Neural crest cell (in vitro differentiated cells): ENCODE measurements at places on chromosomes 13 and 19. TPM values are rescaled to one million over a fixed set of nuclear protein-coding genes. Genes with fewer than 3 reads are reported as not detected.

GRCh38 chr13:106367361-106367971 is 168.0 kb downstream of the EFNB2 start:
- no peak overlapping the region for H3K27ac ChIP-seq
- H3K27me3 ChIP-seq: no peaks in the 10 kb centered on the region

UBL3 gene
- 35.5 and 36.0 TPM in 2 replicates for total RNA-seq

TMEM143 gene
- total RNA-seq: 6.8 and 8.4 TPM in 2 replicates

DNA sequence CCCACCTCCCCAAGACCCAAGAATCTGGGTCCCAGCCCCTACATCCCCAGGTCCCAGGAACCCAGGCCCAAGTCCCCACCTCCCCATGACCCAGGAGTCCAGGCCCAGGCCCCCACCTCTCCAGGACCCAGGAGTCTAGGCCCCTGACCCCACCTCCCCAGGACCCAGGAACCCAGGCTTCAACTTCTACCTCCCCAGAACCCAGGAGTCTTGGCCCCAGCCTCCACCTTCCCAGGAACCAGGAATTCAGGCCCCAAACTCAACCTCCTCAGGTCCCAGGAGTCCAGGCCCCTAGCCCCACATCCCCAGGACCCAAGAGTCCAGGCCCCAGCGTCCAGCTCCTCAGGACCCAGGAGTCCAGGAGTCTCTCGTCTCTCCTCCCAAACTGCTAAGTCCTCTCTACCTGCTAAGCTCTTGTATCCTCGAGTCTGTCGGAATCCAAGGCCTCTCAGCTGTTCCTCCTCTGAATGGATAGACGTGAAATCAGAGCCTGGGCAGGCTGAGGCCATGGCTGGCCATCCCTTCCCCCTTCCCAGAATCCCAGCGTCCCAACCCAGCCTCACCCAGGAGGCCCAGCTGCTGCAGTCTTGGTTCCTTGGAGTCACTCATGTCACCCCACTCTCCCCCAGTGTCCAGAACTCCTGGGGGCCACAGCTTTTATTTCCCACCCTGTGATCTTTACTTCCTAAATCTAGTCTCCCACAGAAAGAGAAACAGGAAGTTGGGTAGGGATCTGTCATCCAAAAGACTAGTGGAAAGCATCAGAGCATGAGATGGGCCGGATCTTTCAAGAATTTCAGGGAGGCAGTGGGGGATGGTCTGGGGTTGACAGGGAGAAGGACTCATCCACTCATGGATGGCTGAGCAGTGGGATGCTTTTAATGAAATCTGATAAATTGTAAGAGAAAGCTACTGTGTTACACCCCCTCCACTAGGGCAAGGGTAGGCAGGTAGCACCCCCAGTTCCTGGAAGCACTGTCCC is at the start of gene CD209:
CD209 (minus strand) TSS at position 632 of the 982 bp plus-strand sequence; CDS start at position 609, 23 bp downstream.
- no peaks in the 10 kb centered on the region for H3K36me3 ChIP-seq
- no peaks in the 10 kb centered on the region for H3K4me1 ChIP-seq
- H3K27me3 ChIP-seq: peaks cover 58% of the 10 kb centered on the region
- DNase-seq: no peak
- H3K27ac ChIP-seq: no peak within 1 kb of the TSS

CAMSAP3 gene
- 10.3 and 13.7 TPM in 2 replicates for total RNA-seq

GRCh38 chr19:44735011-44735410 is 13.5 kb upstream of the BCL3 start:
- H3K36me3 ChIP-seq: no peaks in the 10 kb centered on the region
- peaks cover 42% of the 10 kb centered on the region for H3K27me3 ChIP-seq
- no peak overlapping the region for H3K27ac ChIP-seq
- no peak for DNase-seq
- H3K4me3 ChIP-seq: no peak overlapping the region

DNA sequence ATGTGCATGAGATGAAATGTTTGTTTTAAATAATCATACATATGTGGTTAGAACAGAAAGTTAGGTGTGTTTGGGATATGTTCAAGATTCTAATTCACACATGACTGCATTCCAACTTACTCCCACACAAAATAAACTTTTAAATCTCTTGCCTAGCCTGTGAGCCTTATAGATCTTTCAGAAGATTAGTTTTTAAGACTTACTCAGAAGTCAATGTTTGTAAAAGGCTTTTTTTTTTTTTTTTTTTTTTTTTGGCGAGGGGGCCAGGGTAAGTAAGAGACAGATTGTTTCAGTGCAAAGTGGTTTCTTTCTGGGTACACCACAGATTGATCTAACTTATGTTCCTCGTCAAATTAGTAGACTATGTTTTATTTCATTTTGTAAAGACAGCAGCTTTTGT is 39.1 kb downstream of the GPR180 start:
- no peak overlapping the region for H3K4me3 ChIP-seq
- no peak for DNase-seq
- peaks cover 16% of the 10 kb centered on the region for H3K36me3 ChIP-seq
- no peak overlapping the region for H3K27ac ChIP-seq

ZNF98 gene
- total RNA-seq: not detected in 2 replicates

C19orf25 gene
- total RNA-seq: 34.5 and 41.5 TPM in 2 replicates

C1QTNF9B gene
- total RNA-seq: not detected in 2 replicates

GRCh38 chr13:105996391-105997025 is 539.0 kb downstream of the EFNB2 start:
- peak overlapping the region; percentile 1 for H3K4me3 ChIP-seq
- H3K36me3 ChIP-seq: peaks cover 3% of the 10 kb centered on the region
- no peaks in the 10 kb centered on the region for H3K27me3 ChIP-seq
- no peak for DNase-seq
- peaks cover 53% of the 10 kb centered on the region for H3K4me1 ChIP-seq

CCDC61 gene
- total RNA-seq: 17.6 and 18.1 TPM in 2 replicates

U2AF1L4 gene
- total RNA-seq: 19.4 and 21.6 TPM in 2 replicates

NDUFA13 gene
- total RNA-seq: 371 and 389 TPM in 2 replicates

- no peak overlapping the region for H3K4me3 ChIP-seq
- H3K4me1 ChIP-seq: no peaks in the 10 kb centered on the region
- no peaks in the 10 kb centered on the region for H3K27me3 ChIP-seq
- no peak overlapping the region for H3K27ac ChIP-seq
- H3K36me3 ChIP-seq: no peaks in the 10 kb centered on the region
These were observed 314.9 kb downstream of the MZT1 start for GRCh38 chr13:72412481-72412880.

DNA sequence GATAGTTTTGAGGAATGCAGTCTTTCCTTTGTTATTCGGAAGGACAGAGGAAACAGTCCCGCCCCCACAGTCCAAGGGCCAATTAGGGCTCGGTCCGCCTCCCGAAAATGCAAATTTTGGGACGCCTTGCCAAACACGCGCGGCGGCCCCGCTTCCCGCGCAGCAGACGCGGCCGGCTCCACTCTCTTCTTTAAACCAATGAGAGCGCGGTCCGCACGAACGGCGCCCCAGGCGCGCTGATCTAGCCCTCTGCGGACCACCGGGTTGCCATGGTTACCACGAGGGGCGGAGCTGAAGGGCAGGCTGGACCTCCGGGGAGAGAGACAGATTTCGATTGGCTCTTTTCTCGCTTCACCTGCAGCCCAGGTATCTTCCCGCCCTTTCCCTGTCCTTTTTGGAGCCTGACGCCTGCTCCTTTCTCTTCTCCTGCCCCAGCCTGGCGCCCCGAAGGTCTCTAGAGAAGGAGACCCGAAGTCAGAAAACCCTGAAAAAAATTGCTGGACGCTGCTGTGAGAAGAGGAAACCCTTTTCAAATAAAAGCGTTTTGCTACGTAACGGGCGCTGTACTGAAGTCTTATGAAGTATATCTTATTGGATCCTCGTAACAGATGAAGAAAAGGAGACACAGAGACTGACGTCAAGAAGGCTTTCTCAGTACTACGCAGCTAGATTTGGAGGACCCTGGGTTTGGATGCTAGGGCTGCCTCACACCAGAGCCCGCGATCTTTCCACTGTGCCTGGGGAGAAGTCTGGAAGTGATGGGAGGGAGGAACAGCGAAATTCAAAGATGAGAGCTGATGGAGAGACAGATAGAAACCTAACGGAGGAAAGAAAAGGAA is 2.0 kb downstream of the PTH2 start:
- no peak overlapping the region for H3K27ac ChIP-seq
- DNase-seq: peak; percentile 76
- H3K4me3 ChIP-seq: no peak overlapping the region
- H3K27me3 ChIP-seq: peaks cover 97% of the 10 kb centered on the region

DNA sequence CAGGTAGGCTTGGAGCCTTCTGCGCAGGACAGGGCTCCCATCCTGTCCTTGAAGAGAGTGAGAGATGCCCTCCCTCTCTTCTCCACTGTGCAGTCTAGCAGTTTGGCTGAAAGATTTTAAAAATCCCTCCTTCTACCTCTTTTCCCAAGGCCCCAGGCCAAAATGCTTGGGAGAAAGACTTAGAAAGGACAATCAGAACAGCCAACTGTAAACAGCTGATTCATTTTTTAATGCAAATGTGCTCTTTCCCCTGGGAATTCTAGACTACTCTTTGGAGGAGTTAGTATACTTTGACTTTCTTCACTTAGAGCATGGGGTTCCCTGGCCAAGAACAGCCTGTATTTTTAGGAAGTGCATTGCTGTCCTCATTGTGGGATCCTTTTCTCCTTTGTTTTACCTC is 398.9 kb downstream of the GPC6 start:
- no peaks in the 10 kb centered on the region for H3K36me3 ChIP-seq
- no peaks in the 10 kb centered on the region for H3K27me3 ChIP-seq
- H3K4me3 ChIP-seq: no peak overlapping the region
- no peak for DNase-seq
- no peaks in the 10 kb centered on the region for H3K4me1 ChIP-seq
- H3K27ac ChIP-seq: no peak overlapping the region

DNA sequence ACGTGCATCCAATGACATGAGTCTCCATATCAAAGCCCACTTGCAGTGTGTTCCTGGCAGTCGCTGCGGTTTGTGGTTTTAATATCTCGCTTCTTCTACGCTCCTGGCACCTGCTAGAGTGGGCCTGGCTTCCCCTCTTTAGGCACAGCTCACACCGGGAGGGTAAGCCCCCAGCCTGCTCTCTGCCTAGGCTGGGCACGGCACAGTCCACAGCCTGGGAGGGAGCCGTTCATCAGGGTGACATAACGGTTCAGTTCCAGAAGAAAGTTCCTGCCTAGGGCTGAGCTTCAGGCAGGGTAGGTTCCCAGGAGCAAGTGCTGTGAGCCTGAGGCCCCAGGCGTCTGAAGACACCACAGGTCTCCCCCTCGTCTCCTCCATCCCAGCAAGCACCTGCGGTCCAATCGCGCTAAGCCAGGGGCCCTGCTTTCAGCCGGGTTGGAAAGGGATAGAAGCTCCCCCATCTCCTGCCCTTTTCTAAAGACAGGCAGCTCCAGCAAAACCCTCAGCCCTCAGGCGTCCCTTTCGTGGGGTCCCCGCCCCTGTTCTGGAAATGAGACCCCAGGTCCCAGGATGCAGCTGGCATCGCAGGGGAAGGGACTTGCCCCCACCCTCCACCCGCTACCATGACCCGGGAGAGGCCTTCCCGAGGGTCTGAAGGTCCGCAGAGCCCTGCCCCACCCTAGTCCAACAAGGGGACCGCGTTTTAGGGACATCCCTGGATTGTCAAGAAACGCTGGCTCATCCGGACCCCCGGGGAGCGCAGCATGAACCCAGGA is 121.6 kb upstream of the ZNF507 start:
- H3K4me1 ChIP-seq: peaks cover 6% of the 10 kb centered on the region
- H3K36me3 ChIP-seq: no peaks in the 10 kb centered on the region
- H3K27ac ChIP-seq: no peak overlapping the region
- H3K4me3 ChIP-seq: no peak overlapping the region
- DNase-seq: no peak

GRCh38 chr13:39916330-39916729 is 260.9 kb downstream of the COG6 start:
- H3K36me3 ChIP-seq: no peaks in the 10 kb centered on the region
- no peaks in the 10 kb centered on the region for H3K27me3 ChIP-seq
- H3K27ac ChIP-seq: no peak overlapping the region
- H3K4me3 ChIP-seq: no peak overlapping the region
- no peak for DNase-seq

GRCh38 chr19:14375582-14376291 is 5.5 kb upstream of the ADGRE5 start:
- H3K27me3 ChIP-seq: no peaks in the 10 kb centered on the region
- DNase-seq: no peak
- H3K4me1 ChIP-seq: peaks cover 29% of the 10 kb centered on the region
- H3K36me3 ChIP-seq: no peaks in the 10 kb centered on the region
- no peak overlapping the region for H3K4me3 ChIP-seq
- no peak overlapping the region for H3K27ac ChIP-seq

KLK12 gene
- not detected in 2 replicates for total RNA-seq

DNA sequence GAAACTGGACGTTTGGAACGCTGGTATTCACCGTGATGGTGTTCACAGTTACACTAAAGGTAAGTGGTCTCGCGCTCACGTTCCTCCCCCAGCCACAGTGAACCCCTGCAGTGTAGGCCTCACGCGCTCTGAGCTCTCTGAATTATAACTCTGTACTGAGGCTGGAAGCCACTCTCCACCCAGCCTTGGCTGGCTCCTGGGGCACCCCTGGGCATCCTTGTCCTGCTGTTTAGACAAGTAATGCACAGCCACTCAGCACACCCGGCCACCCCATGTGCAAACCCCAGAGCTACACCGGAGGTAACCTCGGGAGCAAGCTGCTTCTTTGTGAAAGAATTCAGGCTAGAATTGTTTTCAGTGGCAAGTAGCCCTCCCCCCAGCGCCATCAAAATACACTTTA is 97.3 kb upstream of the MCF2L start:
- peaks cover 4% of the 10 kb centered on the region for H3K36me3 ChIP-seq
- no peak for DNase-seq
- H3K4me3 ChIP-seq: no peak overlapping the region

ZNF20 gene
- total RNA-seq: 8.1 and 9.1 TPM in 2 replicates

GRCh38 chr13:110542169-110542796 is 19.2 kb downstream of the RAB20 start:
- DNase-seq: no peak
- peaks cover 5% of the 10 kb centered on the region for H3K36me3 ChIP-seq
- H3K4me1 ChIP-seq: no peaks in the 10 kb centered on the region
- H3K27me3 ChIP-seq: no peaks in the 10 kb centered on the region

DNA sequence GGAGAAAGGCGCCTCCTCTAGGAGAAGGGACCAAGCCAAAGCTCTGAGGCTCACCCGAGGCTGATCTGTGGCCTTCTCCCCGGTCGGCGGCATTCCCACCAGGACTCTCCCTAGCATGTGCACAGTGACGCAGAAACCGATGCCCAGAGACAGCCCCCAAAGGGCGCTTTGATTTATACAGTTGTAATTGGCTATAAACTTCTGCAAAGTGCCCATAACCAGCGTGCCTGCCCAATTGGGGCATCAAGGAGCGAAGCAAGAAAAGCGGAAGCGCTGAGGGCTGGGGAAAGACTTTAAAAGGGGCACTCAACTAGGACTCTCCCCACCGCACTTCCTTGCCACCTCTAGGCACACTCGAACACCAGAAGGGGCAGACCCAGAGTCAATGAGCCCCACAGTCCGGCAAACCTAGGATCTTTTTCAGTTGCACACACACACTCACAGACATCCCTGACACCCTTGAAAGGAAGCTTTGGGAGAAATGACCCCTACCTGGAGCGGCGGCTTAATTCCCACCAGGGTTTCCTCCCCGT is 1.8 kb downstream of the CDX2 start:
- H3K27ac ChIP-seq: no peak overlapping the region
- H3K36me3 ChIP-seq: no peaks in the 10 kb centered on the region
- peak overlapping the region; percentile 67 for H3K4me3 ChIP-seq
- no peak for DNase-seq
- peaks cover 33% of the 10 kb centered on the region for H3K4me1 ChIP-seq
